ENCODE measurements at places on chromosomes 16 and 17. TPM values are rescaled to one million over a fixed set of nuclear protein-coding genes. Genes with fewer than 3 reads are reported as not detected.

DNA sequence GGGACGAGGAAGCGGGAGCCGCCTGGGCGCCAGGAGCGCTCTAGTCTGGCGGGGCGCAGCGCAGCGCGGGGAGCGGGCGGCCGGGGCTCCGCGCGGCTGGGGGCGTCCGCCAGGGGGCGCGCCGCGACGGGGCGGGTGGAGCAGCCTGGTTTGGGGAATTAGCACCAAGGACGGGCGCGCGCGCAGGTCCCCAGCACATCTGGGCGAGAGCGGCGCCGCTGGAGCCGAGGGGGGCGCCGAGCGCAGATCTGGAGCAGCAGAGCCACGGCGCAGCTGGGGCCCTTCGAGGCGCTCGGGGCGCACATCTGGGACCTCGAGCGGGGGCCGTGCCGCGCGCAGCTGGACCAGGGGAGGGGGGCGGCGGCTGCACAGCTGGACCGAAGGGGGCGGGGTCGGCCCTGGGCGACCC, at the start of gene NXPH3:
TSS of gene NXPH3 (plus strand) at position 193 of the 409 bp plus-strand sequence. CDS start 349 bp downstream, outside the sequence.
- no peak for DNase-seq

Gene KRTAP2-1
- not detected for total RNA-seq

- no peak for DNase-seq
Observed at GRCh38 chr17:74354123-74354522, 7.5 kb downstream of the BTBD17 start.

GRCh38 chr17:66724581-66725341, 110.2 kb upstream of the CACNG5 start:
- DNase-seq: no peak

GRCh38 chr17:29615048-29615385, 7.7 kb downstream of the CORO6 start:
- DNase-seq: no peak

- DNase-seq: no peak
Observed at GRCh38 chr16:970386-970765, 408 bp downstream of the LMF1 start.

DNA sequence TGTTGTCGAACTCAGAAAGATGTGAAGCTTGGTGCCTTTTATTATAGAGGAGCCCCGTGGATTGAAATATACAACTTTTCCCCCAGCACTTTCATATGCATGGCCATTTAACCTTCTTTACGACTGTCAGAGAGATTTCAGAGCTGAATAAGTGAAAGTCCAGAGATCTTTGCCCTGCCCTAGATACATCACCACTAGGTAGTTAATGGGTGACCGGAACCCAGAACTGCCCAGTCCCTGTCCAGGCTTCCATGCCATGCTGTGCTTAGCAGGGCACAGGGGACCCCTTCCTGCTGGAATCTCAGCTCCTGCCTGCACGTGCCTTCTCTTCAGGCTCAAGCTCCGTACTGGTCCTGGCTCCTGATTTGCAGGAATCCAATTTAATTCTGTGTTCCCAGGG, 32.2 kb downstream of the SRL start:
- DNase-seq: no peak

Gene ANKS3
- total RNA-seq: 8.9 TPM

DNA sequence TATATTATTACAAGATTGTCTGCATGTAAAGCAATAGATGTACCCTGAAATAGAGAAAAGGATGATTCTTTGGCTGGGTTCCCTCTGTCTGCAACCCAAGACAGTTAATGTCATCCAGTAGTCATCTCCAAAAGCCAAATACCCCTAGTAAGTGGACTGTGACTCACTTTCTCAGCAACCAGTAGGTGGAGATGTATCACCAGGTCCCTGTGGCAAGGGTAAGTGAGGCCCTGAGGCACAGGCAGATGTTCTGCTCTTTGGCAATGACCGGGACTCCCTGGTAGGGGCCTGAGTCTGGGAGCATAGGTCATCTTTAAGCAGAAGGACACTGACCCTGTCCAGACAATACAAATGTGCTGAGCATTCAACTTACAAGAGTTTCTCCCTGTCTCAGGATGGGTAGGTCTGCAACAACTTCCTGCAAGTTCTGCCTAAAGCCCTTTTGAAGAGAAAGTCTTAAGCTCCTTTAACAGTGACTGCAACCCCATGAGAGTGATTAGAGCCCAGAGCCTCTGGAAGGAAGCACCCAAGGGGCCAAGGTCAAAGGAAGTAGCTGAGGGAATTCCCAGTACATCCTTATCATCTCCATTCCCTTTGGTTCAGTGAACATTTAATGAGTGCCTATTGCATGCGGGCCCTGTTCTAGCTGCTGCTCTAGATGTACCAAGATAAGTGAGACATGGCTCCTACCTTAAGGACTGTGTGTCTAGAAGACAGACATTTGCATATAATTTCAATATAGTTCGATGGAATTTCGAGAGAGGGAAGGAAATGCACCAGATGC, 31.9 kb downstream of the PMP22 start:
- DNase-seq: peak; percentile 78

DNA sequence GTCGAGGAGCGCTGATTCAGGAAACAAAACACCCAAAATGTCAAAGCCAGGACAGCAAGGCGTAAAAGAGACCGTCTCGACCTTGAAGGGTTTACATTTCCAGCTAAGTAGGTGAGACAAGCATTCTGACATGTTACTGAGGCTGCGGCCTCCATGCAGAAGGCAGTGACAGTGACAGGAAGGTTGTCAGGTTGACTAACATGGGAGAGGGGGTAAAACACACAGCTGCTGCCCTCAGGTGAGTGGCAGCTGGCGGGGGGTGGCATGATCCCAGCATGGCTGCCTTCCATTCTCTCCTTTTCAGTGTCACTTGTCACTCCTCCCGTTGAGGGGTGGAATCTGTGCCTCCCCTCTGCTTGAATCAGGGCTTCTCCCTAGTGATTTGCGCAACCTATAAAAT, 31.9 kb upstream of the CRHR1 start:
- DNase-seq: no peak

Gene ASIC2
- not detected for total RNA-seq

- no peak for DNase-seq
Observed at GRCh38 chr16:79264237-79265109, 336.1 kb downstream of the MAF start.

DNA sequence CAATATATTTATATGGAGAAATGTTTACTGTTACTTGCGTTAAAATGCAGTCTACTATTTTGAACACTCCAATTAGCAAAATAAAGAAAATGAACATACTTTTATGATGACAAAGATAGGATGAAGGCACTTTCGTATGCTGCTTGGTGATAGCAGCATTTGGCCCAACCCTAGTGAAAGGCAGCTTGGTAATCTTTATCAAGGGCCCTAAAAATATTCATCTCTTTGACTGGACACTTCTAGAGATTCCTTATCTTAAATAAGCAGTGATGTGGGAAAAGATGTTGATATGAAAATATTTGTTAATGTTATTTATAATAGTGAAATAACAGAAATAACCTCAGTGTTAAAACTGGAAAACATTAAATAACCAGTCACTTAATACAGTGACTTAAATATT, 79.4 kb downstream of the NF1 start:
- DNase-seq: no peak

- DNase-seq: peak; percentile 25
Observed at GRCh38 chr16:49608779-49609178, 235.2 kb downstream of the C16orf78 start.

Gene ANTKMT
- total RNA-seq: 18.0 TPM

Gene TBX2
- total RNA-seq: 20.9 TPM

DNA sequence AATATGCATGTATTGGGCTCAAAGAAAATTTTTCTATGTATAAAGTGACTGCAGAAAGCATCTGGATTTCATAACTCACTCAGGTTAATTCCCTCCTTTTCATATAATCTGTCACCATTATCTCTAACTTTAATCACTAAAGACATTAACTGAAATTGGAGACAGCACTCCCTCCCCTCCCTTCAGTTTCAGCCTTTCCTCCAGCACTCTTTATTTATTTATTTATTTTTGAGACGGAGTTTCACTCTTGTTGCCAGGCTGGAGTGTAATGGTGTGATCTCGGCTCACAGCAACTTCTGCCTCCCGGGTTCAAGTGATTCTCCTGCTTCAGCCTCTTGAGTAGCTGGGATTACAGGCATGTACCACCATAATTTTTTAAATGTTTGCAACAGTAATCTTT, 43.1 kb downstream of the CDH8 start:
- DNase-seq: no peak

DNA sequence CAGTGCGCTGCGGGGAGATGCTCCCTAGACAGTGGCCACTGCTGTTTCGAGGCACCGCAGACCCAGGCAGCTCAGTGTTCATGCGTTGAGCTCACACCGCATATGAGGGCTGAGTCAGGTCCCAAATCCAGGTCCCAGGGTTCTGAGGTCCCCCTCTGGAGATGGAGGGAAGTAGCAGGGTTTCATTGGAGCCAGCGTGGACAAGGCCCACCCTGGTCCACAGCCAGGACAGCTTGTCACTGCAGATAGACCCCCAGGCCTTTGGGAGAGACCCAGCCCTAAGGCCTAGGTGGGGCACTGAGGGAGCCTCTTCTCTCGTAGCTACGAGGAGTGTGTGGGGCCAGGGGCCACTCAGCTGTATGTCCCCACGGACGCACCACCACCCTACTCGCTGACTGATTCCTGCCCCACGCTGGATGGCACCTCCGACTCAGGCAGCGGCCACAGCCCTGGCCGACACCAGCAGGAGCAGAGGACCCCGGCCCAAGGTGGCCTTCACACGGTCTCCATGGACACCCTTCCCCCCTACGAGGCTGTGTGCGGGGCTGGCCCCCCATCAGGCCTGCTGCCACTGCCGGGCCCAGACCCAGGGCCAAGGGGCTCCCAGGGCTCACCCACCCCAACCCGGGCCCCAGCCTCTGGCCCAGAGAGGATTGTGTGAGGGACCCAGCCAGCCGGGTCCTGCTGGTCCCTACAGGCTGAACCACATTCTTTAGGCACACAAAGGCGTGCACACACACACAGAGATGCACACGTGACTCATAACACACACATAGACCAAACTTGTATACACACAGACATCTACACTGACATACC, 53.4 kb downstream of the BEAN1 start:
- DNase-seq: no peak

- no peak for DNase-seq
Observed at GRCh38 chr17:34761646-34762045, 182.3 kb downstream of the TMEM132E start.

DNA sequence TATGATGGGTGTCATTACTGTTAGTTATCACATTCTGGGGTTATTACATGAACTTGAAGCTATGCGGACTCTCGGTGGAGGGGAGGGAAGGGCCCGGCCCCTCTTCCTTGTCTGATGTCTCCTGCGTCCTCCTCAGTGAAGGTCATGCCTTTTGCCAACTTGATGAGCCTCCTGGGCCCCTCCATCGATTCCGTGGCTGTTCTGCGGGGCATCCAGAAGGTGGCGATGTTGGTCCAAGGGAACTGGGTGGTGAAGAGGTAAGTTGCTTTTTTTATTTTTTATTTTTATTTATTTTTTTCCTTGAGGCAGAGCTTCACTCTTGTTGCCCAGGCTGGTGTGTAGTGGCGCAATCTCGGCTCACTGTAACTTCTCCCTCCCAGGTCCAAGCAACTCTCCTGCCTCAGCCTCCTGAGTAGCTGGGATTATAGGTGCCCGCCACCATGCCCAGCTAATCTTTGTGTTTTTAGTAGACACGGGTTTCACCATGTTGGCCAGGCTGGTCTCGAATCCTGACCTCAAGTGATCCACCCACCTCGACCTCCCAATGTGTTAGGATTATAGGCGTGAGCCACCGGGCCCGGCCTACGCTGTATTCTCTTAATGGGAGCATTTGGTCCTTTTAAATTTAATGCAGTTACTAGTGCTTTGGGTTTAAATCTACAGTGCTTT, 21.6 kb downstream of the POLR3E start:
- peak; percentile 12 for DNase-seq

DNA sequence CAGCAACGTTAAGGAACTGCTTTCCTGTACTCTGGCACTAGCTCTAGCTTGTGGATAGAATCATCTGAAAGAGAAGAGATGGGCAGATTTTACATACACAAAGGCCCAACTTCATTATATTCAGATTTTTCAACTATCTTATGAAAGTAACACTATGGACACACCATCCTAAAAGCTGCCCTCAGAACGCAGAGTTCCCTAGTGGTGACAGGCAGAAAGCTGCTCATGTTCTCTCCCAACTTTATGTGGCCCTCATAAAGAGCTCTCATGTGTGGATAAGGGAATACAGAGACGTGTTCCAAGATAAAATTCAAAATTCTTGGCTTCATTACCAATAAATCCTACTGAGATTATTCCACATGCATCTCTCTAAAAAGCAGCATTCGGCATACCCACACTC, 1.5 kb downstream of the CFAP20 start:
- no peak for DNase-seq

DNA sequence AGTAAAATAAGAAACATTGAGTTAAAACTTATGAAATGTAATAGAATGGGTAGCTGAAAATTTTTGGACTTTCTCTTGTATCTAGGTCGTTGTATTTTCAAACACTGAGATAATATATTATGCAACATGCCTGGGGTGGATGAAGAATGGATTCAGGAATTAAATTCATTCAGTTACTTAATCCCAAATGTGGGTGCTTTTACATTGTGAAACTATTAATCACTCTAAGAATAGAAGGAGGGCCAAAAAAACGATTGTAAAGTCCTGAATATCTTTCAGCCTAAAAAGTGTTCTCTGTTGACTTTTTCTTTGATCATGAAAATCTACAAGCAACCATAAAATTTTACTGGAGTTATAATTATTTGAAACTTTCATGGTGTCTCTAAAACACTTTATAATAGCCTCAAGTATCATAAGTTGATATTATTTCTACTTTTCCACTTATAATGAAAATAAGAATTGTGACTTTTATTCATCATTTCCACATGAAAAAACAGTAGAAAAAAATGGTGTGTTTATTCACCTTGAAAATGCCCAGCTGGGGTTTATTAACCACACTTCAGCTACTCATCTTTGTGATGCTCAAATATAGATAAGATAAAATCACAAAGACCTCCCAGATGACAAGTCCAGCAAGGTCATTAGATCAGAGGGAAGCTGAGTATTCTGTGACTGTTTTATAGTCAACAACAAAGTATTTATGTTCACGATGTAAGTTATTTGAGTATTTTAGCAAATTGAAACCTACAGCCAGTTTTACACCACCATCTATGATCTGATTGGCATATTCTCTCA, 619.9 kb upstream of the SOX9 start:
- peak; percentile 65 for DNase-seq

DNA sequence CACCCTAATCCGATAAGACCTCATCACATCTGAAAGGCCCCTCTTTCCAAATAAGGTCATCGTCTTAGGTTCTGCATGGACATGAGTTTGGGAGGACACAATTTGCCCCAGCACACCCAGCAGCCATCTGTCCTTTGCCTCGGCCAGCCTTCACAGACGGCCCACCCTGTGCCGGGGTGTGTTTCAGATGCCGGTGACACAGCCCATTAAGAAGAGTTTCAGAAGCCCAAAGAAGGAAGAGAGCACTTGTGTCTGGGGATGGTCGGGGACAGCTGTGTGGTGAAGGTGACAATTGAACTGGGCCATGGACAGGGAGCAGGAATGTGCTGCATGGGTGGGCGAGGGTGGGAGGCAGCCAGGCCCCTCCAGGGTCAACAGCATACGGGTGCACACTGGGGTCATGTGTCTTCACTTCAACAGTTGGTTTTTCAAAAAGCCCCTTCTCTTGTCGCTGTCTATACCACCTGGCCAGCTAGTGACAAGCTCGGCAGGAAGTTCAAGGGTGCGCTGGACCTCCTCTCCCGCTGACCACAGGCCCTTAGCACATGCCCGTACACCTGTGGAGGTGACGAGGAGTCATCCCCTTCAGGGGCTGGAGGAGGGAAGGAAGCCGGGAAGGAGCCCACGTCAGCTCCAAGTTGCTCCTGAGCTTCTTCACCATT, 183.1 kb downstream of the C16orf95 start:
- DNase-seq: no peak

All from RPMI7951 (cell line).